ENCODE measurements at places on chromosomes 3 and 15.

GRCh38 chr3:107204121-107204520, 173.1 kb upstream of the CCDC54 start:
- DNase-seq, result no peak

DNA sequence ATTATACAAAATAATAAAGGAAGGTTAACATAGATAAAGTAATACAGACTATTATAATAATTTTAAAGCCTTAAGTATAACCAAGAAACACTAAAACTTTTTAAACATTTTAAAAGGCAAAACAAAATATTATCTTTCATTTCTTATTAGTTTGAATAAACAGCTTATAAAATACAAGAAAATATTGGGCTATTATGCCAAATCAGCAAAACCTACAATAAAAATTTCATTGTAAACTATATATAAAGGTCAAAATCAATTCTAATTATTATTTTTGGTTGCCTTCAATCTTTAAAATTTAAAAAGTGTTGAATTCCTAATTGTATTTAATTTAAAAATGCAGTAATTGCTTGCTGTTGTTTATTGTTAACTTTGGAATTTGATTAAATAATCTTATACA, 430.0 kb downstream of the ROBO1 start:
- DNase-seq, result no peak

DNA sequence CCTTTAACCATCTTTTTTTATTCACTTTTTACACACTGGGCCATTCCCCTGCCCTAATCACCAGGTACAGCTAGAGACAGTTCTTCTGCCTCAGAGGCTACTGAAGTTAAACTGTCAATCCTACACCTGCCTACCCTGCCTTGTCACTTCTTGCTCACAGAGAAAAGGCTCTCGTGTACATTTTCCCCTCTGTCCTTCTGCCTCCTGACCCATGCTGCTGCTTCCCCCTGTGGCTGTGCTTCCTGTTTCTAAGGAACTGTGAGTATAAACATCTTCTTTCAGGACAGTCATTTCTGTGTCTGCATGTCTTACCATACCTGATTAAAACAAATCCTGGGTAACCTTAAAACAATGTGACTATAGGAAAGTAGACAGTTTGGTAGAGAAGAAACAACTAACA, 236.4 kb upstream of the MRPL3 start:
- DNase-seq, result no peak

GRCh38 chr3:52896613-52897012, 735 bp downstream of the STIMATE start:
- DNase-seq, result no peak

DNA sequence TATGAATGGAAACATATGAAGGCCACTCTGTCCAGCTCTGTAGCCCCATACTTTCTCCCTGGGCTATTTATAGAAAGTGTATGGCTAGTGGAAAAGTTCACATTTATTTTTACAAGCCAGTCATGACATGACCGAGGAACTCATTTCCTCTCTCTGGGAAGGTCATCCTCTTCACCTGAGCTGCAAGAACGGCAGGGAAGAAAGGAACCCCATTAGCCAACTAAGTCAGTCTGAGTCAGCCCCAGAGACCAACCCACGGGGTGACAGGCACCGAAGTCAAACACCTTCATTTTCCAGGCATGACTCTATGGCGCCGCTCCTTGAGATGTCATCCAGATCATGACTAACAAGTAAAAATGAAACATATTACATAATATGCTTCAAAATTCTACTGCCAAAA, 4.8 kb downstream of the PAQR9 start:
- peak; percentile 33 for DNase-seq

- no peak for DNase-seq
These were observed 179.9 kb downstream of the ZIC1 start for GRCh38 chr3:147589016-147589415.

DNA sequence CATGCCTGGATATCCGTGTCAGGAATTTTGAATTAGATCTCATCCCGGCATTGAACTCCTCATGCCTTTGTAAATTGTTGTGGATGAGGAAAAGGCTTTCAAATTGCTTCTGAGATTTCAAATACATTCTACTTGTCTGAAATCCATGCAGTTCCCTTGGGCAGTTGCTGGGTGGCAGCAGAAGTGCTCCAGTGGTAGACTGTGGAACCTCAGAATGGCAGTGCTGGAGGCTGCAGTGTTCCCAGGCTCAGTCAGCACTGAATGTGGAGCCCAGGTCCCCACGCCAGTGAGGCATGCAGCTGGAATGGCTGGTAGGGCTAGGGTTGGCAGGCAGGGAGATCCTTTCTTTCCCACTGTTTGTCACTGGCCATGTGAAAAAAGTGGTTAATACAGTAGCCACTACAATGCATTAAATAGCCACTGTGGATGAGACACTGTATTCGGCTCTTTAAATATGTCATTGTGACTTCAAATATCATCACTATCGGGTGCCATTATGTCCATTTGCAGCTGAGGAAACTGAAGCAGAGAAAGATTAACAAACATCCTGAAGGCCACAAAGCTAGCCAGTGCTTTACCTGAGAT, 98.6 kb downstream of the TPRG1 start:
- DNase-seq, result peak; percentile 16

GRCh38 chr3:188595890-188596376, 442.0 kb downstream of the LPP start:
- DNase-seq, result no peak

DNA sequence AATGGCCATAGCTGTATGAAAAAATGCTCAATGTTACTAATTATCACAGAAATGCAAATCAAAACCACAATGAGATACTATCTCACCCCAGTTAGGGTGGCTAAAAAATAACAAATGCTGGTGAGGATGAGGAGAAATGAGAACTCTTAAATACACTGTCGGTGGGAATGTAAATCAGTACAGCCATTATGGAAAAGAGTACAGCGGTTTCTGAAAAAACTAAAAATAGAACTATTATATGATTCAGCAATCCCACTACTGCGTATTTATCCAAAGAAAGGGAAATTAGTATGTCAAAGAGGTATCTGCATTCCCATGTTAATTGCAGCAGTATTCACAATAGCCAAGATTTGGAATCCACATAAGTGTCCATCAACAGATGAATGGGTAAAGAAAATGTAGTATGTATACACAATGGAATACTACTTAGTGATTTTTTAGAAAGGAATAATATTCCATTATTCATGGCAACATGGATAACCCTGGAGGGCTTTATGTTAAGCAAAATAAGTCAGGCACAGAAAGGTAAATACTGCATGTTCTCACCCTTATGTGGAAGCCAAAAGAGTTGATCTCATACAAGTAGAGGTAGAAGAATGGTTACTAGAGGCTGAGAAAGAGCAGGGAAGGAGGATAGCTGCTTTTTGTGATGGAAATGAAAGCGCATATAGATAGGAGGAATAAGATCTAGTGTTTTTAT, 35.0 kb downstream of the SERP1 start:
- no peak for DNase-seq

- no peak for DNase-seq
These were observed 136.4 kb downstream of the MAGI1 start for GRCh38 chr3:65902304-65902793.

DNA sequence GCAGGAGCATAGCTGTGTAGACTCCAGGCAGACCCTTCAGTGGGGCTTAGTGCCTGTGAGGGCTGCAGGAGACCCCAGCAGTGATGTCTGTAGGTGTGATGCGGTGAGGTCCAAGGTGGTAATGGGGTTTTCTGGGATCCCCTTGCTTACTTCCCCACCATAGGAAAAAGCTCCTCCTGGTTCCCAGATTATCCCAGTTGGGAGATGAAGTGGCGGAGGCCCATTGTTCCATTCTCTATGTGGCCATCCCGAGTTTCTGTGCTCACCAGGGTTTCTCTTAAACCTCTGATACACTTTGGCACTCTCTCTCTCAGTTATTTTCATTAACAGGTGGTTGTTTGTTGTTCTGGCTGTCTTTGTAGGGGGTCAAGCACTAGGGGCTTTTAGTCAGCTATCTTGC, 146.7 kb upstream of the IGF1R start:
- DNase-seq, result no peak

- DNase-seq, result no peak
These were observed 34.5 kb downstream of the GPD1L start for GRCh38 chr3:32140943-32141342.

DNA sequence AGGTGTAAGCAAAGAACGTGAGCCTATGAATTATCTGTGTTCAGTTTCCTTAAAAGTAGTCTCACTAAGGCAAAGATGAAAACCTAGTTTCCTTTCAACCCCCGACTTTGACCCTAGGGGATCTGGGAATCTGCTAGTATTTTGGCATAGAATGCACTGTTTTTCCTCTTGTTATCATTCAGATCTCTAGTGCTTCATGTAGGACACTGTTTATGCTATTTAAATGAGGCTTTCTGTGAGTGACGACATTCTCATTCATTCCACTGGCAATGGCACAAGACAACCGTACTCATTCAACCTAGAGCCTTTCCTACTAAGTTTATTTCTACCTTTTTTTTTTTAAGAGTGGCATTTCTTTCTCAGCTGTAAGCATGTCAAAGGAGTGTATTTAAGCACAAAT, 67.0 kb downstream of the CHAC1 start:
- no peak for DNase-seq

DNA sequence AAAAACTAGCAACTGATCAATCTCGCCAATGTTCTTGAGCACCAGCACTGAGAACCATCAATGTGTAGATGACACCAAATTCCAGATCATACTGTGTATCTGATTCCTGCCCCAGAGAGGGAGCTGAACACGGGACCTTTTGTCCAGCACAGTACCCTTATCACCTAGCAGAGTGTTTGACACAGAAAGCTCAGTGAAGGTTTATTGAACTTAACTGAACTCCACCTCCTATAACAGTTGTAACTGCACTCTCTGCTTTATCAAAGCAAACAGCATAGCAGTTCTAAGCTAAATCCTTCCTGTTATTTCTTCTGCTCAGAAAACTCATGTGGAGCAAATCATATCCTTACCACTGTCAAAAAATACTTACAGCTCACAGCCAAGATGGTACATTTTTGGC, 183.4 kb upstream of the SLCO3A1 start:
- DNase-seq, result no peak

- no peak for DNase-seq
These were observed 75.4 kb upstream of the PLAAT1 start for GRCh38 chr3:193165431-193166120.

- no peak for DNase-seq
These were observed at the start of gene SV2B for GRCh38 chr15:91099995-91100813. SV2B (plus strand) TSS chr15:91100257; CDS start chr15:91226264, 126,007 bp downstream.

- DNase-seq, result no peak
These were observed 182.0 kb upstream of the BHLHE40 start for GRCh38 chr3:4797201-4797705.

GRCh38 chr3:62332835-62333244, 40.5 kb downstream of the FEZF2 start:
- DNase-seq, result no peak

- DNase-seq, result no peak
These were observed 7.3 kb downstream of the ZNF106 start for GRCh38 chr15:42483677-42484076.

DNA sequence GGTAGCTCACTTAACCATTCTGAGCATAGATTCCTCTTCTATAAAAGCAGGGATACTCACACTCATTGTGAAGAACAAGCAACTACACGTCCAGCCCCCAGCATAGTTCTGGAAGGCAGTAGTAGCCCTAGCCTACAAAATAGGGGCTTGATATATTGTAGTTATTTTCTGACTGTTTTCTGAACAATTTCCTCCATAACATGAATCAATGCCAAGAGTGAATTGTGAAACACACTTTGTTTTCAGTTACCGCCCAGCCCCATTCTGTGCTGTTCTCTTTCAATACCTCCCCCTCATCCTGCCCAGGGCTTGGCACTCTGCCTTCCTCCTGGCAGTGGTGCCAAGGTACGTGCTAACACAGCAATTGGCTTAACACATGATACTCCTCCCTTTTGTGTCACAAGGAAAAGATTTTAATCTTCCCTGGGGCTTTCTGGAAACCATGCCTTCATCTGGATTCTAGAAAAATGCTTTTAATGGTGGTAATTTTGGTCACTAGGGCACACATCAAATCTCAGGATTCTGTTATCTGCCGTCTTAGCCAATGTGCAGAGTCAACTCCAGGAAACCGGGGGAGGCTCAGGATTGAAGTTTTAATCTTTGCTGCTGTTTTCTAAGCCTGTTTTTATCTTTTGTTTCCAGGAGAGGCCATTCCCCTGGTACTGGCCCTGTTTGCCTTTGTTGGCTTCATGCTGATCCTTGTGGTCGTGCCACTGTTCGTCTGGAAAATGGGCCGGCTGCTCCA, 37.2 kb downstream of the IL20RB start:
- DNase-seq, result no peak

- DNase-seq, result no peak
These were observed 10.1 kb upstream of the DCP1A start for GRCh38 chr3:53357458-53357857.

- DNase-seq, result no peak
These were observed 274.3 kb upstream of the TRIM42 start for GRCh38 chr3:140403608-140404007.

DNA sequence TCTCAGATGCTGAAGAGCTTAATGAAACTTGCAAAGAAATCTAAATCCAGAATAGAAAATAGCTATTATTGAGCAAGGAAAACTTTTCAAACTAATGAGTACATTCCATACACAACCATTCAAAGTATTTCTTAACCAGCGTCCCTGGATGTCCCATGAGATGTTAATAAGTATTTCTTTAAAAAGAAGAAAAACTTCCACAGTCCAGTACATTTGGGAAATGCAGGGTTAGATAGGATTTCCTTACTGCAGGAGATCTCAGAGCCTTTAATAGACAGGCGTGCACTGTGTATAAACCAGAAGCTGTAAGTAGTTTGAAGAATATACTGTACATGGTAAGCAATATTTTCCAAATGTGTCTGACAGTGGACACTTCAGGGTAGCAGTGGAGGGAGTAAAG, 29.6 kb upstream of the BHLHE40 start:
- no peak for DNase-seq

GRCh38 chr3:35658686-35659085, 19.4 kb downstream of the ARPP21 start:
- no peak for DNase-seq

GRCh38 chr15:28068930-28069329, 30.2 kb downstream of the OCA2 start:
- no peak for DNase-seq

- DNase-seq, result no peak
These were observed 69.9 kb downstream of the RYK start for GRCh38 chr3:134180761-134181160.

GRCh38 chr3:197501879-197502620, 53.7 kb downstream of the BDH1 start:
- peak; percentile 46 for DNase-seq
